ENCODE measurements at places on chromosomes 1 and 21.
A peak's percentile ranks its signal among the peaks of the same experiment; 100 is the strongest.

DNA sequence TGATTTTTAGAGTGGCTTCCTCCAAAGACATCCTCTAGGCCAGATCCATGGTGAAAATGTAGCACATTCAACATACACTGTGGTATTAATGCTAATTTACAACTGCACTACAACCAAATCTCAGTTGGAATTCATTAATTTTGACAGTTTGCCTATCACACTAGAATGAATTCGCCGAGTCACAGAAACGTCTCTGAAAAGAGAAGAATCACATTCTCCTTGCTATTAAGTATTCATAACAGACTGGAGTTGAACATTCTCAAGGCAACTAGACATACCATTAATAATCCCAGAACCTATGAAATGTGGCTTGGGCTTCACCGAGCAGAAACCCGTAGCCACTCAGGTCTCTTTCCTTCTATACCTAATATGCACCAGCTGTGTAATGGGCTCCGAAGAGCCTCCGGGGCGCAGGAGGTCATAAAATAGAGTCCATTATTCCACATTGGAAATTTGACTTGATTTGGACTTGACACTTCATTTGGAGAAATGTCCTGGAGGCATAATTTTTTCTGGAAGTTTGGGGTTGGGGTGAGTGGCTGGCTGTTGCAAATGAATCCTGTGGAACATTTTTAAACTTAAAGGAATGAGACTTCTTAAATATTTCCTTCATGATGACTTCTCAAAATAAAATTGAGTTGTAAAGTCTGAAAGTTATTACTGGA is 117.1 kb downstream of the DSCAM start:
- DNase-seq, result no peak

GRCh38 chr1:206488466-206488865 is 18.2 kb downstream of the IKBKE start:
- DNase-seq, result no peak

- peak; percentile 64 for DNase-seq
These were observed at the start of gene SLC27A3 for GRCh38 chr1:153774780-153775457. SLC27A3 (plus strand) TSS chr1:153775407; CDS start chr1:153775498, 91 bp downstream.

DNA sequence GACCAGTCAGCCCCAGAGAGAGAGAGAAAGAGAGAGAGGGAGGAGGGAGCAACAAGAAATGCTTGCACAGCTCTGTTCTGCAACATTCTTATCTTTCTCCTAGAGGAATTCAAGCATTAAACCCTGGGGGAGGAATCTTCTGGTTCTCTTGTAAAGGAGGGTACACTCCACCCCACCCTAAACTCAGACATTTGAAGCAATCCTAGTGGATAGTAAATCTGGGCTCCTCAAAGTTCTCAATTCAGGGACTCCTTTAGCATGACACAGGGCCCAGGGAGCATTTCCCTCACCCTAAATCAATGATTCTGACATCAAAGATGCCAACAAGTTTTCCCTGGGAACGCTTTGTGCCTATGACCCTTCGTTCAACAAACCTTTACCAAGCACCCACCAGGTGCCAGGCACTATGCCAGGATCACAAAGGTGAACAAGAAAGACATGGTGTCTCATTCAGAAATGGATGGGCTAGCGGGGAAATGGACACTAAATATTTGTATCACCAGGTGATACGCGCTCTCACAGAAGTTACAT is 11.9 kb upstream of the CAPN2 start:
- no peak for DNase-seq

DNA sequence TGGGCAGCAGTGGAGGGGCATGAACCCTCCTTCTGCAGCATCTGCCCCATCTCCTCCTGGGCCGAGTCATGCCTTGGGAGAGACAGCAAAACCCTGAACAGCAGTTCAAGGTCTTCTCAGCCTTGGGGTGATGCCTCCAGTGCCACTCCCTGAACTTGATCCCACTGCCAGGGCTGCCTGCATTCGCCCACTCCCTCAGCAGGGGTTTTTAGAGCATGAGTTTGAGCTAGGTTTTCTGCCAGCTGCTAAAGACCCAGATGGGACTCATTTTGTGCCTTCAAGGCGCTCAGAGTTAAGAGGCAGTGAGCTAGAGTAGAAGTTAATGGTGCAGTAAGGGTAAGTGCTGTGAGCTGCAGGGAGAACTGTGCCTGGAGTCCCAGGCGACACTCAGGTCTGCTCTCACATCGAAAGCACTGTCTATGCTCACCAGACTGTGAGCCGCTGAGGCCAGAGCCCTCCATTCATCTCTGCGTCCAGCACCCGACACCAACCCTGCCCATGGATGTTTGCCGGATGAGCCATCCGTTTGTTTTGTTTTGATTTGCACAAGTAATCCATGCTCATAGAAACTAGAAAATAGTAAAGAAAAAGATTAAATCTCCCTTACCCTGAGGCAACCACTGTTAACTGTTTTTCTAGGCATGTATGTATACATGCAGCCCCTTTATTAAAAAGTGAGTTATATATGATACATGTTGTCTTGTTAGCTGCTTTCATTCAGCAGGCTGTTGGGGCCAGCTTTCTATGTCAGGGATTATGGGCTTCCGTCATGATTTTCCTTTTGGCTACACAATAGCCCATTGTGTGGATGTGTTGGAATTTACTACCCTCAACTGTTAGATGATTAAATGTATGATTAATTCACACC is 67.8 kb downstream of the VPS26C start:
- no peak for DNase-seq

- DNase-seq, result no peak
These were observed 754 bp upstream of the PDPN start for GRCh38 chr1:13582713-13583443.

- DNase-seq, result no peak
These were observed 58.9 kb downstream of the OLFML3 start for GRCh38 chr1:114037962-114038816.

DNA sequence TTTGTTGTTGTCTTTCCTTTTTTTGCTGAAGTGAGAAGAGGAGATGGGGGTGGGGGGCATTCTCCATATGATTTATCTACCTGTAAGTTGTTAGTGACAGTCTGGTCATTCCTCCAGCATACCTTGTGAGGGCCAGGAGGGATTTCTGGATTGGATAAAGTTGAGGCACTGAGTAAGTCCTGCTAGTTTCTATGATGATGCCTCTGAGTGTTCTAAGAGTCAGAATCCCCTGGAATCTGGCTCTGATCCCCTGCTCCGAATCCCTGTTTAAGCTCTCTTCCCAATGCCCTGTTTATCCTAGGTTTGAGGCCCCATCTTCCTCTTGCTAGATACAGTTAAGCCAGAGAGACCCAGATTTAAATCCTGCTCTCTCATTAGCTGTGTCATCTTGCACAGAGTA is 83.2 kb upstream of the HOOK1 start:
- DNase-seq, result no peak

DNA sequence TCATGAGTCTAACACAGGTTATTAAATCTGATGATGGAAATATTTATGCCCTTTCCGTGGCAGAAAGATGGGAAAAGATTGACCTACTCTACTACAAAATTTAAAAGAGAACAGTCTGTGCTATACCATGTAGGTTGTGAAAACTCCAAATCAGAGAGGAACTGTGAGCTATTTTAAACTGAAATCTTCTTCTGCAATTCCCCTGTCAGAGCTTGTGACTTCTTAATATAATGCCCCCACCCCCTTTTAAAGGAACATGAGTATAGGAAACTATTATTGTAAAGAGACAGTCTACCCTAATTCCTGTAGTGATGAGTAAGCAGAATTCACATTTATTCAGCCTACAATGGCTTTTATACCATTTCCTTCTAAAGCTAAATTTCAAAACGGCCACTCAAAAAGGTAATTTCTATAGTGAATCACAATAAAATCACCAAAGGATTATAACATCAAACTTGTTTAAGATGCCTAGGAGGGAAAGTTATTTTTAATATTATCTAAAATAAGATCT is 11.7 kb downstream of the DSCAM start:
- DNase-seq, result no peak

GRCh38 chr21:44757731-44758130 is 43.9 kb downstream of the UBE2G2 start:
- no peak for DNase-seq

Data from NCI-H2171 (cell line).